Anterior cingulate cortex (tissue), 58 donors: ENCODE measurements at places on chromosomes 12 and 14.

- no peak for DNase-seq
These were observed 341.5 kb upstream of the DDHD1 start for GRCh38 chr14:53494587-53494986.

DNA sequence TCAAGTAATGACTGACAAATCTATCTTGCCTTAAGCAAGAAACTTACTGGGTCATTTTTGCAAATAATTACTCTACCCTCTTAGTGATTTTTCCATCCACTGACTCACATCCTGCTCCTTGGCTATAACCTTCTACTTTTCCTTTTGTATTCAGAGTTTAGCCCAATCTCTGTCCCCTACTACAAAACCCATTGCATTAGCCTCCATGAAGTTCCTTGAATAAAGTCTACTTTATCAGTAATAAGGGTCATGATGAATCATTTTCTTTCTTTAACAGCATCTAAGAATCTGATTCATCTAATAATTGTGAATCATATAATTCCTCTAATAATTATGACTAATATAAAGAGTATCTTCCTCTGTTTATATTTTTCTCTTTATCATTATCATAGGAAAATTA is 132.6 kb downstream of the NTS start:
- no peak for DNase-seq

- no peak for DNase-seq
These were observed 36.8 kb upstream of the PLEKHG6 start for GRCh38 chr12:6273541-6274230.

GRCh38 chr14:100644383-100644782 is 57.2 kb upstream of the BEGAIN start:
- DNase-seq = no peak

- no peak for DNase-seq
These were observed 326.2 kb upstream of the RGS6 start for GRCh38 chr14:71606064-71606463.

- DNase-seq = no peak
These were observed 46.0 kb upstream of the PLBD1 start for GRCh38 chr12:14613718-14614117.
